Gastrocnemius medialis (tissue), 4 donors: ENCODE measurements at places on chromosomes 13 and 19.
A peak's percentile ranks its signal among the peaks of the same experiment; 100 is the strongest.

- H3K27me3 ChIP-seq, result no peaks in the 10 kb centered on the region
- no peaks in the 10 kb centered on the region for H3K36me3 ChIP-seq
- H3K27ac ChIP-seq, result no peak overlapping the region
- no peaks in the 10 kb centered on the region for H3K4me1 ChIP-seq
- no peak overlapping the region for H3K4me3 ChIP-seq
Measured at GRCh38 chr19:33960566-33960965, 163.9 kb downstream of the KCTD15 start.

- DNase-seq, result no peak
- H3K36me3 ChIP-seq, result no peaks in the 10 kb centered on the region
- H3K4me3 ChIP-seq, result no peak overlapping the region
- no peaks in the 10 kb centered on the region for H3K4me1 ChIP-seq
Measured at GRCh38 chr13:31996601-31997000, 35.0 kb upstream of the FRY start.

GRCh38 chr19:11196406-11197287, 698 bp downstream of the KANK2 start:
- peak overlapping the region; percentile 56 for H3K4me3 ChIP-seq
- peaks cover 10% of the 10 kb centered on the region for H3K4me1 ChIP-seq
- H3K27me3 ChIP-seq, result no peaks in the 10 kb centered on the region
- H3K36me3 ChIP-seq, result no peaks in the 10 kb centered on the region
- DNase-seq, result no peak

DNA sequence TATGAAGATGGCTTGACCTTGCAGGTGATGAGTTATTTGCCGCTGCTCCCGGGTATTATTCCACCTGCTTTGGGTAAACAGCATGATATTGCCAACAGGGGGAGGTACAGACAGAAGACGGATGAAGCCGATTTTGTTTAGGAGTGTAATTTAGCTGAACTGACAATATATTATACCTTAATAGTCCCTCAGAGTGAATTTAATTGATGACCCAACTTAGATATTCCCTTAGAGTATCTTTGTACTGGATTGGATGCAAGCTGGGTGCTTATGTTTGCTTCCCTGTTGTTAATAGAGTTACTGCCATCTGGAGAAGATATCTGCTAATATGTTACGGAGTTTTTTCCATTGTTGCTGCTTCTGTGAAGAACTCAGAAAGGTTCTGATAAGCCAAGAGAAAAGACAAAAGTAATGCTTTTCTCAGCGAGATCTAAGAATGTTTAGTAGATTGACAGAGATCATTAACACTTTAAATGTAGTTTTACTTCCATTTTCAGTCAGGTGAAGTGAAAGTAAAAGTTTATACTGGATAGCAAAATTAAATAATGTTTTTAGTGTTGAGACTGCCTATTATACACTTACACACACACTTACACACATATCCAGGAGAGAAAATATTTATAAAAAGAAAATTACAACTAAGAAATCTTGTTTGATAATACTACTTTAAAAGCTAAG, 2220.8 kb upstream of the PCDH20 start:
- no peaks in the 10 kb centered on the region for H3K36me3 ChIP-seq
- H3K4me1 ChIP-seq, result no peaks in the 10 kb centered on the region
- no peak for DNase-seq
- no peaks in the 10 kb centered on the region for H3K27me3 ChIP-seq
- H3K27ac ChIP-seq, result no peak overlapping the region
- no peak overlapping the region for H3K4me3 ChIP-seq

DNA sequence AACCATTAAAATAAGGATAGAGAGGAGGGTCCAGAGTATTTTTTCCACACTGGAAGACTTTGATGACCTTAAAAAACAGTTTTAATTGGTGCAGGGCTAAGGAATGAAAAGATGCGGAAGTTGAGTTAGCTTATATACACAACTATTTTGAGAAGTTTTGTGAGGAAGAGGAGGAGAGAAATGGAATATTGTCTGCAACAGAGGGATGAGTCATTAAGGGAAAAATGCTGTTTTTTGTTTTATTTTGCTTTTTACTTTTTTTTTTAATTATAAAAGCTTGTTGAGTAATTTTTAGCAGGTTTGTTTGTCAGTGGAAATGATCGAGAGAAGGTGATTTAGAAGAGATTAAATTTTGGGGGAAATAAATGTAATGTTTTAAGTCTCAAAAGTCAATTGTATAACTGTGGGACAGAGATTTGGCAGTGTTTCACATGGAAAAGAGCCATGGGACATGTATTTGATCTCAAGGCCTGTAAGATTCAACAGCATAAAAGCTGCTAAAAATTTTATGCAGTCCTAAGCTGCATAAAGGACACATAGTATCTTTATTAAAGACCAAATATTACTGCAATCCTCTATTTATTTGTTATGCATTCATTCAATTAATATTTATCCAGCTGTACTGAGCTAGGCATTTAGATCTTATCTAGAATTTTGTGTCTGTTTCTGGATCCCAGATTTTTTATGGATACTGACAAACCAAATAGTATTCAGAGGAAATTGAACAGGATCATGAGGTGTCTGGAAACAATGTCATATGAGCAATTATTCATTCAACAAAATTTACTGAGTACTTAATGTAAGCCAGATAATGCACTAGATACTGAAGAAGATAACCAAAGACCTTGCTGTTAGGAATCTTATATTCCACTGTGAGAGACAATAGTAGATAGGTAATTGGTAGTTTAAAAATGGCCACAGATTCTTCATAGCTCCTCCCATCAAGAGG, 72.7 kb downstream of the DNAJC15 start:
- no peaks in the 10 kb centered on the region for H3K4me1 ChIP-seq
- H3K27me3 ChIP-seq, result no peaks in the 10 kb centered on the region
- H3K36me3 ChIP-seq, result no peaks in the 10 kb centered on the region
- DNase-seq, result no peak
- H3K4me3 ChIP-seq, result no peak overlapping the region
